Activated CD4-positive, alpha-beta T cell treated with anti-CD3 and anti-CD28 coated beads, Interleukin-2, Interleukin-4, amounts not matched to agents 100 ng/mL and 50 ng/mL, durations not matched to agents 16 hours and 8 hours (primary cell): ENCODE measurements at places on chromosomes 4 and X.

GRCh38 chr4:145438298-145438697, 43.4 kb upstream of the SMAD1 start:
- no peak for DNase-seq

DNA sequence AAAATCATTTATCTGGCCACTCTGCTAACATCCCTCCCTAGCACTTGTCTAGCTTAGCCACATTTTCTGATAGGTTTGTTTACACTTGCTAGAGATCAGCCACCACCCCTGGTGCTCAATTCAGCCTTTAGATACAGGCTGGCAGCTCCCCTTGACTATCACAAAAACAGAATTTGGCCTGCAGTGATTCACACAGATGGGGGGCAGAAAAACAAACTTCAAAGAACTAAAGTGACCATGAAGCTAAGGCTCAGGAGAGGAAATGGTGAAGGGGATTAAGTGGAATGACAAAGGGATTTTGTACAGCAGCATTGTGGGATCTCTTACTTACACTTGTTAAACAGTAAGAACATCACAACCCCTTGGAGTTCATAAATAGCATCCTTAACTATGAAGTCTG, 1718.0 kb upstream of the PCDH7 start:
- no peak for DNase-seq

GRCh38 chrX:431056-431455, 44.3 kb upstream of the PPP2R3B start:
- DNase-seq = no peak

DNA sequence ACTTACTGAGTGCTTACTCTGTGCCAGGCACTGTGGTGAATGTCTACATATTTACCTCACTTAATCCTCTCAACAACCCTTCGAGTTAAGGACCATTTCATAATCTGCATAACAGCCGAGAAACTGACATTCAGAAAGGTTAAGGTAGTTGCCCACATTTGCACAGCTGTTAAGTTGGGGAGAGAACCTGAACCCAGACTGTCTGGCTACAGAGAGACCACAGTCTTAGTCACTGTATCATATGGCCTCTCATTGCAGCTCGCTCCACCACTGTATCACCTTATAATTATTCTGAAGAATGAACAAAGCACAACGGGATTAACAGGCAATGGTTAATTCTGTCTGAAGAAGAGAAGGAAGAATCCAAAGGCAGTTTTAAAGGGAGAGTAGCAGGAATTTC, 98.5 kb downstream of the ADGRA3 start:
- no peak for DNase-seq

DNA sequence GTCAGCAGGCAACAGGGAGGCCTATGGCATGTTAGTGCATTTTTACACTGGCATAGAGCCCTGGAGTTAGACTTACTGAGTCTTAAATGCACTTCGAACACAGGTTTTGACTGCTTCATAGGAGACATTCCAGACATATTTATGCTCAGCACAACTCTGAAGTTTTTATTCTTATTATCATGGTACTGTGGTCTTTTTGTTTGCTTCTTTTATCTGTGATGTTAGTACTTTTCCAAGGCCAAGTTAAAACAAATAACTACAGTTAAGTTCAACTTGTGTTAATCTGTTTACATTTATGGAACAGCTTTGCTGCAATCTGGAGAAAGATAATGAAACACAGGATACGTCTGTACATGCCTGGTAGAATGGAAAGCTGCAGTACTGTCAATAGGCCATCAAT, 76.5 kb downstream of the COL4A5 start:
- no peak for DNase-seq
